H54 (cell line): ENCODE measurements at places on chromosomes 13 and 19.

GRCh38 chr13:69616396-69616795 is 491.2 kb upstream of the ATXN8OS start:
- DNase-seq, result no peak

DNA sequence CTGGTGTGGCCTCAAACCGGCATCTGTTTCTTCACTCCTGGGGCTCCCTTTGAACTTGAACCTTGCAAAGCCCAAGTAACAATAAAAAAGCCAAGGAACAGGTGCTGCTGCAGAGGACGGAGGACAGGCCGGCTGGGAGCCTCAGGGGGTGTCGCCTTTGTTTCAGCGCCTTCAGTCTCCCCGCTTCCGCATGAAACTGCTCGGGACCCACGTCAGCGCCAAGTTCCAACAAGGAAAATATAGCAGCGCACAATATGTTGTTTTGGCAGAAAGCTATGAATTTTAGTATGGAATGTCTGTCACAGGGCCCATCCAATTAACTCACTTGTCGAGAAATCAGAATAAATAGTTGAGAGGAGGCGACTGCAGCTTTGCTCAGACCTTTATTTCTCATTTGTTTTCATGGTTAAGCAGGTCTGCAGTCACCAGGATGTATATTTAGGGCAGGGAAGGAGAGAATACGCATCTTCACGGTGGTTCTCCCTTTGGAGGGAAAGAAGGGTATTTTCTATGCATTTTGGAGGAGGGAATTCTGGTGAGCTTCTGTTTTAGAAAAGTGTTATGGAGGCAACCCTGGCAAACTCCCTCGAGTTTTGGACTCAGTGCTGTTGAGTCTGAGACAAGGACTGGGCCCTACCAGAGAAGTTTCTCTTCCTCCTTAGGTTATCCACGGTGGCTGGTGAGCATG is 34.3 kb upstream of the MEDAG start:
- DNase-seq, result no peak

GRCh38 chr19:16516923-16517610 is 20.9 kb downstream of the C19orf44 start:
- no peak for DNase-seq

GRCh38 chr19:44112802-44113137 is 429 bp upstream of the ZNF225 start:
- DNase-seq, result no peak

- DNase-seq, result no peak
Observed at GRCh38 chr19:10920781-10921180, 7.7 kb downstream of the YIPF2 start.

DNA sequence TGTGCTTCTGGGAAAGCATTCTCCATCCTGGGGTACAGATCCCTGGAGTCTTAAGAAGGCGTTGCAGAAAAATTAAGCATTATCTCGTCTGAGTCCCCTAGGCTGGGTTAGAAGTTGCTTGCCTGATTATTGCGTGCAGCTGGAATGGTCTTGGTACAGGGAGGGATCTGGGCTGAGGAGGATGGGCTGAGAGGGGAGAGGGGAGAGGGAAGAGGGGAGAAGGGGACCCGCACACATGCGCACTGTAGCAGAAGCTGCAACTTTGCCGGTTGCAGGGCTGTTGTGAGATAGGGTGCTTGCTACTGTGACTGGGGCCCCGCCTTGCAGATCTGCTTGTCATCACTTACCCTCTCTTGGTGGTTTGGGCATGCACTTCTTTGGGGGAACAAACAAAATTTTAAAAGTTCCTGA is 316.8 kb downstream of the DLEU7 start:
- no peak for DNase-seq

DNA sequence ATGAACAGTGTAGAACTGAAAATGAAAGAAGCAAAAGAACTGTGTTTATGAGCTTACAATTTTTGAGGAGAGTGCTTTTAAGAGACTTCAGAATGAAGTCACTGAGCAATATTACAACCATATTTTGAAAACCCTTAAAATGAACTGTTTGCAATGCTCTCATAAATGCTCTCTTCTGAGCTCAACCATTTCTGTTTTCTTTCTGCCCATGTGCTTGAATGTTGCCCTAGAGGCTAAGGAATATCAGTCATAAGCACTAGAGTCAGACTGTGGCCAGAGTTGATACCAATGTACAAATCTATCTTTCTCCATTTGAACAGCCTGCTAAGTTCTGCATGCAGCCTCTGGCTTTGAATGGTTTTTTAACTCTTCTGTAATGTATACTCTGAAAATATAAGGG is 1092.8 kb downstream of the PCDH9 start:
- DNase-seq, result no peak

GRCh38 chr19:55474269-55475265 is 1.9 kb upstream of the ZNF628 start:
- no peak for DNase-seq

GRCh38 chr13:57123681-57124080 is 17.0 kb upstream of the PRR20A start:
- no peak for DNase-seq

- no peak for DNase-seq
Observed at GRCh38 chr19:30174357-30174645, 197.9 kb upstream of the ZNF536 start.

GRCh38 chr19:41248895-41249294 is 15.3 kb upstream of the HNRNPUL1 start:
- DNase-seq, result no peak

DNA sequence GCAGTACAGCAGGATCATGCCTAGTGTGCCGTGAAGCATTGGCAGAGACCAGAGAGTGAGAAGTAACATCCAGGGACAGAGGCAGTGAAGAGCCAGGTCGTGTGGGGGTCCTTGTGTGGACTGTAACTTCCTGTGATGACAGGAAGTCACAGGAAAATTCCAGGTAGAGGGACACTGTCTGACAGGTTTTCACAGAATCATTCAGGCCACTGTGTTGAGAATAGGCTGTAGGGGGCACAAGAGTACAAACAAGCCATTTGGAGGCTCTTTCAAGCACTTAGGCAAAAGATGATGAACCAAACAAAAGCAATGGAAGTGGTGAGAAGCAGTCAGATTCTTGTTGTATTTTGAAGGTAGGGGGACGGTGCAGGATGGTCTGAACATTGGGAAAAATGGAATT is 46.4 kb downstream of the N4BP2L1 start:
- no peak for DNase-seq

DNA sequence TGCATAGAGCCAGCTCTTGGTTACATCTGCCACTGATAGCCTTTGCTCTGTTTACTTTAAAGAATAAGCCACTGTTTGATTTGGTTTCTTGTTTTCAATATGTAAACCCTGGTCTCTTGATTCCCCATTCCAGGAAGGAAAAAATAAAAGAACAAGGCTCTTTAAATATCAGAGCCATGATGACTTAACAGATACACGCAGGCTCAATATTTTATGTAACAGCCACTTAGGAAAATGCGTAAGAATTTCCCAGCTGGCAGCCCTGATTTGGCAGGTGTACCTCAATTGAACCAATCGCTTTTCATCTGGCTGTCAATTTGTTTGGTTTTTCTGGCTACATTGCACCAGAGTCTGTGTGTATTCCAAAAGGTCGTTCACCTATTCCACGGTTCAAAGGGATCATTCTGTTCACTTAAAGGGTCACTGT is 65.6 kb downstream of the IRS2 start:
- no peak for DNase-seq

- DNase-seq, result no peak
Observed at GRCh38 chr13:99844421-99844820, 127.1 kb downstream of the ZIC5 start.

- DNase-seq, result no peak
Observed at GRCh38 chr13:91946498-91947070, 548.2 kb downstream of the GPC5 start.

DNA sequence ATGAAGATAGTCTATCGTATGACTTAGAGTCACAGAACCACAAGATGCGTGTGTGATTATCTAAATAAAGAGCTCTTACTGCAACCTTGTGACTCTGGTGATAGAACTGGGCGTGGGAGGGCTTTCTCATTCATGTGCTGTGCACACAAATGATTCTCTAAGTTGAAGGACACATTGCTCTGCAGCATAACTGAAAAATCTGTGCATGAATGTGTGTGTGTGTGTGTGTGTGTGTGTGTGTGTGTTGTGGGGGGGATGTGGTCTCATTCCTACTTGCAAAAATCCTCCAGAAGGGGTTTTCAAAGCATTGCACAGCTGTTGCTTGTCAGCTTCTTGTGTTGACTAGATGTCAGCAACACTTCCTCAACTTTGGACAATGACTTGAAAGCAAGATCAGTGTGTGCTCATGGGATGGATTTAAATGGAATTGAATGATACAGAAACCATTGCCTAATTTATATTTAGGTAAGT is 22.4 kb downstream of the LRCH1 start:
- DNase-seq, result no peak

DNA sequence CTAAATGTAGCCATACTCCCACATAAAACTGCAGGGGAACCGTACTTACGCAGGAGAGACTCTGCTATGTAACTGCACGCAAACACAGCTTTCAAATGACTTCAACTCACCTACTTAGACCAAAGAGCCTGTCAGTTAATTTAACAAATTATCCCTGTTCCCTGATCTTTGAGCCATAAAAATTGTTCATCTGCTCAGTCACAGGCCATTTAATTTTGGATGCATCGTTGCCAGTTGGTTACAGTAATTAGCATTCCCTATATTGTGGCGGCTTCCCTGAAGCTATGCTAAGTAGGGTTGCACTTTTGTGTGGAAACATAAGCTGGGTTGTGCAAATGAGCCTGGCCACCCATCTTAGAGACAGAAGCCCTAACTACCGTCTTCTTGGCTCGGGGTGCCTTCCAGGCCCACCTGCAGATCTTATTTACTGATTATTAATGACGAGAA is 21.2 kb upstream of the OBI1 start:
- DNase-seq, result no peak

- DNase-seq, result no peak
Observed at GRCh38 chr19:49309087-49309486, 15.9 kb downstream of the SLC6A16 start.

- no peak for DNase-seq
Observed at GRCh38 chr13:79349011-79349410, 57.0 kb downstream of the RBM26 start.

GRCh38 chr19:19606021-19606420 is 12.5 kb downstream of the PBX4 start:
- no peak for DNase-seq

- no peak for DNase-seq
Observed at GRCh38 chr13:45674908-45675307, 27.2 kb upstream of the CBY2 start.

DNA sequence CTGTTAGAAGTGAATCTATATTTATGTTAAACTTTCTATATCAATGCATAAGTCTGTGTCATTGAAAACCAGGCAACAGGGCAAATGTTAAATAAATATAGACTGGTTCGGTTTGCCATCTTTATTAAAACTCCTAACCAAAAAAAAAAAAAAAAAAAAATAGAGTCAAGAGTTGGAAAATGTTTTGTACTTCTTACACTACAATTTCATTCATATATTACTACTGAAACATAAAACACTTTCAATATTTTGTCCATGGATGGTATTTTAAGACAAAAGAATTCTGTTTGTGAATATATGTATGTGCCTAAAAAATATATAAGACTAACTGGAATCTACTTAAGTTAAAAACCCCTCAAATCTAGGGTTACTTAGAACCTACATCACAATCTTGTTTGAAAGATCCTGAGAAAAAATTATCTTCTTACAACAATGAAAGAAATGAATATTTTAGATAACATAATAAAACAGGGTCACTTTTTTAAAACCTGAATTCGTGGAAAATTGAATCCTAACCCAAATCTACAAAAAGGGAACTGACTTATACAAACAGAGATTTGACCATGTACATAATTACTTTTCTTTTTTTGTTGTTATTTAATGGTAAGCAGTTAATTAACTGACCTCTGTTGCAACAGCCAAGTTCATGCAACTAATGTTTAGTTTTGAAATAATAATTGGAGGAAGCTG is 5.1 kb downstream of the DACH1 start:
- DNase-seq, result no peak

- no peak for DNase-seq
Observed at GRCh38 chr13:94272038-94272437, 207.4 kb downstream of the DCT start.

- DNase-seq, result no peak
Observed at GRCh38 chr13:109669234-109669612, 117.2 kb downstream of the IRS2 start.

- no peak for DNase-seq
Observed at GRCh38 chr19:33177417-33177979, 16.6 kb upstream of the LRP3 start.

DNA sequence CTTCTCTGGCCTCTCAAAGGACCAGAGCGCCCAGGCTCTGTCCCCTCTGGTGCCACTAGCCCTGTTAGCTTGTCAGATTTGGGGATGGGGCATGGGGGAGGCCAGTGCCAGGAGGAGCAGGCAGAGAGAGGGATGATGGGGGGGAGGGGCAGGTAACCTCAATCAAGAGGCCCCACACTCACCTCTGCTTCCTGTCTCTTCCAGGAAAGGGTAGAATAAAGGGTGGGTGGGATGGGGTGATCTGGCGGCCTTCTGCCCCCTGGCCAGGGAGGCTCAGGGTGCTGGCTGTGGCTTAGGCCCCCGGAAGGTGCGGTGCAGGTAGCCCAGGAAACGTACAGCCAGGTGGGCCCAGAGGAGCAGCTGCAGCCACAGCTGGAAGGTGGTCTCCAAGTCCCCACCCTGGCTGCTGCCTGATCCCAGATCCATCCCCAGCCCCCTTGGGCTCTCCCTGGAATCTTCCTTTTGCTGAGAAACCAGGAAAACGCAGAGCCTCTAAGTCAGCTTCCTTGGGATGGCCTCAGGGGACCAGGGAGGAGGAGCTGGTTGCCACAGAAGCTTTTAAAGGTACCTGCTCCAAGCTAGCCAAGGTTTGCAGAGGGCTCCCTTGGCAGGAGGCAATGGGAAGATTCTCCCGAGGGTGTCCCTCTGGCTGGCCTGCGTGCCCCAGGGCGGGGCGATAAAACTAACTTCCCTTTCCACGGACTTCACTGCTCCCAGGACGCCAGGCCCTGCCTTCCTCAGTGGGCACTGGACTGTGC is 5.3 kb downstream of the PRKACA start:
- no peak for DNase-seq

- no peak for DNase-seq
Observed at GRCh38 chr13:23509781-23510543, 60.2 kb upstream of the TNFRSF19 start.

GRCh38 chr13:109779074-109779473 is 7.3 kb downstream of the IRS2 start:
- DNase-seq, result no peak

GRCh38 chr13:32736648-32737047 is 150.4 kb downstream of the PDS5B start:
- DNase-seq, result no peak

GRCh38 chr19:15468675-15469512 is 4.5 kb upstream of the RASAL3 start:
- DNase-seq, result no peak

- no peak for DNase-seq
Observed at GRCh38 chr19:6263735-6264444, 15.9 kb downstream of the MLLT1 start.

GRCh38 chr13:98405107-98405571 is 171.8 kb downstream of the STK24 start:
- no peak for DNase-seq

GRCh38 chr19:11659612-11660011 is 62.3 kb downstream of the ZNF627 start:
- DNase-seq, result no peak

DNA sequence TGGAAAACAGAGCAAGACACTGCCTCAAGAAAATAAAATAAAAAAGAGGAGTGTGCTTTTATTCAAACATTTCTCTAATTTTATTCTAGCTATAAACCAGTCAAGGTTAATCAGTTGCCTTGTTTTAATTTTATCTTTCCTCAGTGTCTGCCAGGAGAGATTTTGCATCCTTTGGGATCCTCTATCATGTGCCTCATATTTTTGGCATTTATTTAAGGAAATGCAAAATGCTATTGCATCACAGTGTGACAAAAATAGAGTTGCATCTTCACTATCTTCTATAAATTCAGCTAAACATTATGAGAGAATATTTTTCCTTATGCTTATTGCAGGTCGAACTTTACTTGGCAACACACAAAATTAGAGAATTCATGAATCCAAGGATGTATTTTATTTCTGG is 639.0 kb upstream of the KLF12 start:
- no peak for DNase-seq
